ENCODE measurements at places on chromosomes 3 and 15.

DNA sequence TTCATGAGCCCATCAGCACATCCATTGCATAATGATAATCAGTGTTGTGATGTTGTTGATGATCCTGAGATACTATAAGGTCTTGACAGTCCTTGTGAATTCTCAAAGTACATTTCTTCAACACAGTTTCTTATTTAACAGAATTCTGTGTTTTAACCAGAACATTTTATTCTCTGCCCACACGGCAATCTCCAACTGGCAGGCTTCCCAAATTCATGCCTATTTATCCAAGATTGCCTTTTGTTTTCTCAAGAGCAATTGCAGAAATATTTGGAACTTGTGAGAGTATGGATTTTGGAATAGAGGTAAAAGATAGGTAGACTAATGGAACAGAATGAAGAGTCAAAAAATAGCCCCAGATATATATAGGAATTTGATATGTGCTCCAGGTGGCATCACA lies 116.0 kb downstream of the UACA start:
- DNase-seq = no peak
- H3K4me1 ChIP-seq = no peaks in the 10 kb centered on the region
- no peaks in the 10 kb centered on the region for H3K36me3 ChIP-seq
- H3K27ac ChIP-seq = no peak overlapping the region
- H3K27me3 ChIP-seq = no peaks in the 10 kb centered on the region

DNA sequence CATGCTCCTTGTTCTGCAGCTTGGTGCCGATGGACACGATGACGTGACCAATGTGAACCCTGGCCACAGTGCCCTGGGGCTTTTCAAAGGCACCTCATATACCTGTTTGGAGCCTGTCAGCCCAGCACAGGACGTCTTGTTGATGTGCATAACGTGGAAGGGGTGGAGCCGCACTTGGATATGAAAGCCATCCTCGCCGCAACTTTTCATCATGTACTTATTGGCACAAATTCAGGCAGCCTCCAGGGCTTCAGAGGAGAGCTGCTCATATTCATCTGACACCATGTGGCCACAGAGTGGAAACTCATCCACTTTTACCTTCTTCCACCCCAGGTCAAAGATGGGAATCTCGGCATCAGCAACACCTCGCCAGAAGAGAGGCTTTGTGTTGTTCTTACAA lies 24.7 kb downstream of the POPDC2 start:
- H3K4me1 ChIP-seq = peaks cover 17% of the 10 kb centered on the region
- H3K4me3 ChIP-seq = no peak overlapping the region
- no peaks in the 10 kb centered on the region for H3K27me3 ChIP-seq
- no peak overlapping the region for H3K27ac ChIP-seq
- peaks cover 4% of the 10 kb centered on the region for H3K36me3 ChIP-seq

GRCh38 chr3:19272296-19272695 lies 124.0 kb downstream of the KCNH8 start:
- no peak for DNase-seq
- no peaks in the 10 kb centered on the region for H3K27me3 ChIP-seq
- no peak overlapping the region for H3K4me3 ChIP-seq
- H3K4me1 ChIP-seq = no peaks in the 10 kb centered on the region

GRCh38 chr3:113304856-113305540 lies 93.6 kb downstream of the BOC start:
- no peak overlapping the region for H3K4me3 ChIP-seq
- no peak for DNase-seq
- no peaks in the 10 kb centered on the region for H3K27me3 ChIP-seq
- H3K4me1 ChIP-seq = no peaks in the 10 kb centered on the region
- no peaks in the 10 kb centered on the region for H3K36me3 ChIP-seq

DNA sequence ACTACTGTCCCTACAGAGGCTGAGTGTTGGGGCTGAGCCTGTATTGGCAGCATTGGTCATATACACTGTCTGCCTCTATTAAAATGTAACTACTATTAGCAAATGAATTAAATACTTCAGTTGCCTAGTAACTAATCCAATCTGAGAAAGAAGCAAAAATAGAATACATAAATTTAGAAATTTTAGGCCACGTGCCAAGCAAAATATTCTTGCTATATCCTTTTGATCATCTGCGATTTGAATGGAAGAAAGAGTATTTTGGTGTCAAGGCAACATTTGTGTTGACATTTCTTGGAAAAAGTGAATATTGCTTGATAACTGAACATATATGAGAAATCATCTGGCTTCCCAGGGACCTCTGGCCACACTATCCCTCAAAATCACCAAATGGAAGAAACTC lies 148.2 kb upstream of the TOPAZ1 start:
- peaks cover 8% of the 10 kb centered on the region for H3K4me1 ChIP-seq
- H3K27ac ChIP-seq = no peak overlapping the region

DNA sequence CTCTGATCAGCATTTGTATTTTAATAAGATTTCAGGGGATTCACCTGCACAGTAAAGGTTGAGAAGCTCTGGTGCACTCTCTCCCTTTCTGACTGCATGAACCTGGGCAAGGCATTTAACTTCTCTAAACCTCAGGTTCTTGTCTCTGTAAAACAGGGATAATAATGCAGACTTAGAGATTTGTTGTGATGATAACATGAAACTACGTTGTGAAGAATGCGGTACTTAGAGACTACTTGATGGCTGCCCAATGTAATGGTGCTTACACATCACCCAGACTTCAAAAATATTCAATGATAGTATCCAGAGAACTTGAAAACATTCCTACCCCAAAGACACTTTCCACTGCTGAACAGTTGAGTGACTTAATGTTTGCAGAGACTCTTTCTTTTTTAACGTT lies 19.8 kb upstream of the TNFSF10 start:
- H3K4me3 ChIP-seq = no peak overlapping the region
- DNase-seq = peak; percentile 54
- peak overlapping the region; percentile 56 for H3K27ac ChIP-seq
- peaks cover 7% of the 10 kb centered on the region for H3K4me1 ChIP-seq
- H3K36me3 ChIP-seq = no peaks in the 10 kb centered on the region
- no peaks in the 10 kb centered on the region for H3K27me3 ChIP-seq

DNA sequence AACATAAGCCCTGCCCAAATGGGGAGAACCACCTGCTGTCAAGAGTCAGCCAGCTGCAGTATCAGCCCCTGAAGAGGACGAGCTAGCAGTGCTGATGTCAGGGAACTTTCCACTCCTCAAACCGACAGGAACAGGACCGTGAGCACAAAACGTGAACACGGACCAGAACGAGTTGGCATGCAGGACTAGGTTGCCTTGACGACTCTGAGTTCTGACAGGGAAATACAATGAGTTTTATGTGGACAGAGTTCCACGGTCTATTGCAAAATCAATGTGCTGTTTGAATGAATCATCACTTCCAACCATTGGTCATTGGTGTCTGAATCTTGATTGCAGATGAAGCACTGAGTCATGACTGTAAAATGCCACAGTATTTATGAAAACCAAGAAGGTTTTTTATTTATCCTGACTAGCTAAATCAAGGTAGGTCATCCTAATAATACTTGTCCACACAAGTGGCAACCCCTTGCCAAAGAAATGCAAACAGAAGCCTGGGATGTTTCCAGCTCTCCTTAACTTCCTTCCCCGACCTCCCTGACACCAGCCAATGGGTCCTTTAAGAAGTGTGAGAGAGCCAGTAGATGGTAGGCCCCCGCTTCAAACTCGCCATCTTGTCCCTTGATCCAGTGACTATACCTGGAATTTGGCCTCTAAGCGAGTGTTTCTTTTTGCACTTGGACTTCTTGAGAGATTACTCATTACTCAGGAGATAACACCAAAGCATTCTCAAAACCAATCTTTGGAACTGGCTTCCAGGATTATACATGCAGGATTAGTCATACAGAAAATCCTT lies 119.6 kb downstream of the ASB7 start:
- DNase-seq = peak; percentile 97
- no peak overlapping the region for H3K4me3 ChIP-seq
- no peaks in the 10 kb centered on the region for H3K27me3 ChIP-seq
- H3K36me3 ChIP-seq = no peaks in the 10 kb centered on the region

GRCh38 chr3:57512166-57512565 lies 32.0 kb downstream of the DNAH12 start:
- no peak for DNase-seq
- no peak overlapping the region for H3K4me3 ChIP-seq
- H3K36me3 ChIP-seq = no peaks in the 10 kb centered on the region
- H3K27ac ChIP-seq = no peak overlapping the region
- no peaks in the 10 kb centered on the region for H3K4me1 ChIP-seq

- H3K27me3 ChIP-seq = no peaks in the 10 kb centered on the region
- H3K4me1 ChIP-seq = no peaks in the 10 kb centered on the region
- peaks cover 13% of the 10 kb centered on the region for H3K36me3 ChIP-seq
- no peak overlapping the region for H3K27ac ChIP-seq
- DNase-seq = peak; percentile 35
Observed at GRCh38 chr15:89863918-89864317, 29.9 kb downstream of the AP3S2 start.

DNA sequence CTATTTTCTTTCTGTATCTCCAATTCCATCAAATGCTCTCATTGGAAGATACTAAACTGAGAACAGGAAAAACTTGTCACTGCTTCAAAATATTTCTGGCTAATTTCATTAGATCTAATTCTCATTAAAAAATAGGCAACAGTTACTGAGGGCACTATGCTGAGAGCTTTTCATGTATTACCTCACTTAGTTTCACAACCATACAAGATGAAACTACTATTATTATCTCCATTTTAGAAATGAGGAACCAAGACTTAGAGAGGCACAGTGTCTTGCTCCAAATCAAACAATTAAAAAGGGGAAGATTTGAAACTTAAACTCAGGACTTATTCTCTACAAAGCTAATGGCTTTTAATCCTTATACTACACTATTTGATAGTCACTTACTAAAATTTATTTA lies 7.2 kb upstream of the OTOL1 start:
- no peaks in the 10 kb centered on the region for H3K36me3 ChIP-seq
- DNase-seq = no peak
- H3K27ac ChIP-seq = no peak overlapping the region
- no peak overlapping the region for H3K4me3 ChIP-seq

GRCh38 chr3:69741032-69741767 lies 1.9 kb downstream of the MITF start:
- no peak overlapping the region for H3K27ac ChIP-seq
- DNase-seq = no peak
- peaks cover 6% of the 10 kb centered on the region for H3K4me1 ChIP-seq
- H3K4me3 ChIP-seq = no peak overlapping the region
- H3K36me3 ChIP-seq = no peaks in the 10 kb centered on the region

GRCh38 chr3:171113716-171114115 lies 87.2 kb upstream of the SLC2A2 start:
- no peak for DNase-seq
- no peak overlapping the region for H3K4me3 ChIP-seq
- no peak overlapping the region for H3K27ac ChIP-seq

- DNase-seq = no peak
- H3K4me3 ChIP-seq = no peak overlapping the region
- no peaks in the 10 kb centered on the region for H3K27me3 ChIP-seq
- H3K36me3 ChIP-seq = no peaks in the 10 kb centered on the region
- H3K4me1 ChIP-seq = no peaks in the 10 kb centered on the region
- no peak overlapping the region for H3K27ac ChIP-seq
Observed at GRCh38 chr3:143363276-143363675, 243.7 kb downstream of the CHST2 start.

DNA sequence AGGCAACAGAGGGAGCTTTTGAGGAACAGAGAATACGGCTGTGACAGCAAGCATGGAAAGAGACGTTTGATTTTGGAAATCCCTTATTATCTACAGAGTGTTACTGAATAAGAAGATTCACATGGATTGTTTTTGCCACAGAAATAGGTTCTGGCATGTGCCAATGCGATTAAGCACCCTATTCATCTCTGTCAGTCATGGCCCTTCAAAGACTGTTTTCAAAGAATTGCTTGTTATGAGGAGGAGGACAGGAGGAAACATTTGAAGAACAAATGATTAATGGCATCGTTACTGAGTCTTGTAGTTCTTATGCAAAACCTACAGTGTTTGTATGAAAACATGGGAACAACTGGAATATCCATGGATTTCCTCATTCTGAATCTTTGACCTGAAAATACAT lies 86.2 kb downstream of the EPHA6 start:
- H3K27me3 ChIP-seq = no peaks in the 10 kb centered on the region
- no peak overlapping the region for H3K27ac ChIP-seq
- no peak overlapping the region for H3K4me3 ChIP-seq
- H3K4me1 ChIP-seq = no peaks in the 10 kb centered on the region

DNA sequence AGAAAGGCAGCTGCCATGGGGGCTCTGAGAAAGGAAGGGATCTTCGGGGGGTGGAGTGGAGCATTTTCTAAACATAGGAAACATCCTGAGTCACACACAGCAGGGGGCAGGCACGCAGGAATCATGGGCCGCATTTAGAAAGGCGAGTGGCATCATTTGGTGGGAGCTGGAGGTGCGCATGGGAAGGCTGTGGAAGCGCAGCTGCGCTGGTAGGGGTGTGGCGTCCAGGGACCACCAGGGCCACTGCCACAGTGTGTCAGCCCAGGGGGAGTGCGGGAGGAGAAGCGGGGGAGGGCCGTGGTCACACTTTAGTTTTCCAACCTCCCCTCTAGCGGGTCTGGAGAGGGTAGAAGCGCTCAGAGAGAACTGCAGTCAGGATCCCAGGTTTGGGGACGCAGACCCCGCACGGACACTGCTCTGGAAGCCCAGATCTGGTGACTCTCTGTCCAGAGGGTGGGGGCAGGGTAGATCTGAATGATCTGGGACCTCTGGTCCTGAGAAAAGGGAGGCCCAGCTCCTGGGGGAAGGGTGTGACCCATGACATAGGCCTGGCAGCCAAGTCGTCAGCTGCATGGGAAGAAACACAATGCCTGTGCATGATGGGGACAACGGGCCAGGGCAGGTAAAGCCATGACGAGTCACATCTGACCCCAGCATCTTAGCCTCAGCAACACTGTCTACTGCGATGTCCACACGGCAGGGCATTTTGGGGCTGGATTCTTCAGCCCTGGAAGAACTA lies 88.0 kb upstream of the IQSEC1 start:
- H3K27ac ChIP-seq = no peak overlapping the region
- no peaks in the 10 kb centered on the region for H3K4me1 ChIP-seq

- no peaks in the 10 kb centered on the region for H3K36me3 ChIP-seq
- H3K27ac ChIP-seq = peak overlapping the region; percentile 64
- no peak overlapping the region for H3K4me3 ChIP-seq
- H3K4me1 ChIP-seq = no peaks in the 10 kb centered on the region
- peak; percentile 86 for DNase-seq
Observed at GRCh38 chr3:105970283-105970682, 101.5 kb upstream of the CBLB start.

- DNase-seq = no peak
- no peak overlapping the region for H3K4me3 ChIP-seq
- H3K4me1 ChIP-seq = no peaks in the 10 kb centered on the region
- H3K36me3 ChIP-seq = no peaks in the 10 kb centered on the region
- no peak overlapping the region for H3K27ac ChIP-seq
Observed at GRCh38 chr3:36401056-36401455, 20.8 kb downstream of the STAC start.

- H3K4me3 ChIP-seq = no peak overlapping the region
- H3K27ac ChIP-seq = no peak overlapping the region
- no peaks in the 10 kb centered on the region for H3K4me1 ChIP-seq
Observed at GRCh38 chr15:40198355-40199085, 37.7 kb downstream of the BUB1B start.
